ENCODE measurements at places on chromosomes 6 and 20.

DNA sequence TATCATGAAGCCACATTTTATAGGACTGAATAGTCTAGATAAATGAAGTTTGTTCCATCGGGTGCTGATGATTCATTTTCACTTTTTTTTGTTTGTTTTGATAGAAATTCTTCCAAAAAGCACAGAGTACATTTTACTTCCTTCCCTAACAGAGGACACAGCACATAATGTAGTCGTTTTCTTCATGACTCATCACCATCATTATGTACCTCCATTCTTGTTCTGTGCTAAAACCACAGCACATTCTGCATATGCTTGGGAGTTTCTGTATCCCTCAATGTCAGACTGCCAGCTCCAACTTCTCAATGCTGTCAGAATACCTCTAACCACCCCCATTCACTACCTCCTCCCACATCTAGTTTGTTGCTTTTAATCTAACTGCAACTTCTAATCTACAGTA, 1004.9 kb upstream of the ADGRB3 start:
- DNase-seq, result no peak

DNA sequence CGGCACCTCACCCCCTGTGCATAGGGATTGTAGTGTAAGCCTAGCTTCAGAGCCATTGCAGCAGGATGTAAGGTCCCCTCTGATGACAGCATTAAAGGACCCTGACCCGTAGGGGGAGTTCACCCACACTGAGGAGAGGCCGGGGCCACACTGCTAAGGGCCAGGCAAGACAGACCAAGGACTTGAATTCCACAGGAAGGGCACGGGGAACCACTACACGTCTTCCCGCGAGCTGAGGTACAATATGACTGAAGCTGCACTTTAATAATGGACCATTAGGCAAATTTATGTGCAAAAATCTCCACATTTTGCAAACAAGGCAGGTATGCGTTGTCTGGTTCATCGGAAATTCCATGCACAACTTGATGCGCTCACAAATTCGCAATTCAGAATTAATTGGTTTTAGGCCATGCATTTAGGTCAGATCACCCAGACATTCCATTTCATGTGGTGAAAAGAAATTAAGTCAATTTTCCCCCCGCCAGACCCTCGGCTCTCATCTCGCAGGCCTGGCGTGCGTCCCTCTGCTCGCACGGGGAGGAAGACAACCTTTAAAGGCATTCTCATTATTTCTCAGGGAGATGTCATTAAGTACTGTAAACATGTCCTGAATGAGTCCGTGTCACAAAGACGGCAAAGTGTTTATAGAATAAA, 111.8 kb downstream of the FOXA2 start:
- no peak for DNase-seq

DNA sequence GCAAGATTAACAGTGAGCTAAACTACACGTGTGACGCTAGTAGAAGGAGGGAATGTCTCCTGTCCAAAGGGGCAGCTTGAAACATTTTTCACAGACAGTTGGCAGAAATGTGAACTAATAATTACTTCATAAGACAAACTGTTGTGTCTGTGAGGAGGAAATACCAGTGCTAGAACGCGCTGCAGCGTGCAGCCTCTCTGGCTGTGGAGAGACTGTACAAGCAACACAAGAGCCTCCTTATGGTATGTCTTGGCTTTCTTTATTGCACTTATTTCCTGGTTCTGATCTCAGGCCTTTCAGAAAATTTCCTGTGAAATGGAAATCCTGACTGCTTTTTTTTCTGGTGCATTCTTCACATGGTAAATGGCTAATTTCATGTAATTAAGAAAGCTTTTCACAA, 25.3 kb upstream of the TIAM2 start:
- no peak for DNase-seq

GRCh38 chr6:42817907-42818306, 36.1 kb downstream of the BICRAL start:
- no peak for DNase-seq

DNA sequence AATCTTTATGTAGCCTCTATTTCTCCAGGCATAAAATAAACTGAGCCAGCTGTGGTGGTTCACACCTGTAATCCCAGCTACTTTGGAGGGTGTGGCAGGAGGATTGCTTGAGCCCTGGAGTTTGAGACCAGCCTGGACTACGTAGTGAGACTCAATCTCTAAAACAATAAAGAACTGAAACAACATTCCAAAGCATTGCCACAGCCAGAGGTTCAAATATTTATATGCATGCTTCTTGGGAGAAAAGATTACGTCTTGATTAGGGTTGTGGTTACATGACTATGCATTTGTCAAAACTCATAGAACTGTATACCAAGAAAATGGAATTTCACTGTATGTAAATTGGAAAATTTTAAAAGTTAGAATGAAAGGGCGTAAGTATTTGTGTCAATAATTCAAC, 27.7 kb upstream of the PAX1 start:
- DNase-seq, result no peak

DNA sequence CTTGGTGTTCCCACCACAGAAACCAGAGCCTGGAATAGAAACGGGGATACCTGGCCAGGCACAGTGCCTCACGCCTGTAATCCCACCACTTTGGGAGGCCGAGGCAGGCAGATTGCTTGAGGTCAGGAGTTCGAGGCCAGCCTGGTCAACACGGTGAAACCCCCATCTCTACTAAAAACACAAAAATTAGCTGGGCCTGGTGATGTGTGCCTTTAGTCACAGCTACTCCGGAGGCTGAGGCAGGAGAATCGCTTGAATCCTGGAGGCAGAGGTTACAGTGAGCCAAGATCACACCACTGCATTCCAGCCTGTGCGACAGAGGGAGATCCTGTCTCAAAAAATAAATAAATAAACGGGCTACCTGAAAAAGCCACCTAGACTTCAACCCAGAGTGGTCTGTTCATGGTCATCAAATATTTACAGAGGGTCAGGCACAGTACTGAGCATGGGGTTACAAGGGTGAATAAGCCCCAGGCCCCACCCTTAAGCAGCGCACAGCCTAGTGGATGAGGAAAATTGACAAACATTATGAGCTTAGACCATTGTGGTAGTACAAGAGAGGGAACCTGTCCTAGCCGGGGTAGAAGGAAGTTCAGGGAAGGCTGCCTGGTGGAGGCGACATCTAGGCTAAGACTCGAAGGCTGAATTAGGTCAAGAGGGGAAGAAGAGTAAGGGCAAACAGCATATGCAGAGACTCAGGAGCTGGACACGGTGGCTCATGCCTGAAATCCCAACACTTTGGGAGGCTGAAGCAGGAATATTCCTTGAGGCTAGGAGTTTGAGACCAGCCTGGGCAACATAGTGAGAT, 7.2 kb upstream of the PCIF1 start:
- no peak for DNase-seq

- no peak for DNase-seq
Observed at GRCh38 chr6:68701159-68701558, 66.1 kb downstream of the ADGRB3 start.

DNA sequence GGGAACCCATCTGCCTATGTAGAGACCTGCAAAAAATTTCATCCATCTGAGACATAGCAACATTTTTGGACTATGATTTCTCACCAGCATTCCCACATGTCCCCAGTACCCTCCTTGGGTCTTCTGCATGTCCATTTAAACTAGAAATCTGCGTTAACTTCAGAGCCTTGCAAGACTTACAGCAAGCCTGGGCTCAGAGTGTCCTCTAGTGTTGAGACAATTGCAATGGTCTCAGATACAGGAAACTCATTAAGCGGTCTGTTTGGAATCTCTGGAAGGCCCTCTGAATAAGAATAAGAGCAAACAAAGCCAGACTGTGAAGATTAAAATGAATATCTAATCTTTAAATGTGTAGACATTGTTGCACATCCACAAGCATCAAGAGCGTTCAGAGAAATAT, 20.5 kb upstream of the PI3 start:
- DNase-seq, result no peak

DNA sequence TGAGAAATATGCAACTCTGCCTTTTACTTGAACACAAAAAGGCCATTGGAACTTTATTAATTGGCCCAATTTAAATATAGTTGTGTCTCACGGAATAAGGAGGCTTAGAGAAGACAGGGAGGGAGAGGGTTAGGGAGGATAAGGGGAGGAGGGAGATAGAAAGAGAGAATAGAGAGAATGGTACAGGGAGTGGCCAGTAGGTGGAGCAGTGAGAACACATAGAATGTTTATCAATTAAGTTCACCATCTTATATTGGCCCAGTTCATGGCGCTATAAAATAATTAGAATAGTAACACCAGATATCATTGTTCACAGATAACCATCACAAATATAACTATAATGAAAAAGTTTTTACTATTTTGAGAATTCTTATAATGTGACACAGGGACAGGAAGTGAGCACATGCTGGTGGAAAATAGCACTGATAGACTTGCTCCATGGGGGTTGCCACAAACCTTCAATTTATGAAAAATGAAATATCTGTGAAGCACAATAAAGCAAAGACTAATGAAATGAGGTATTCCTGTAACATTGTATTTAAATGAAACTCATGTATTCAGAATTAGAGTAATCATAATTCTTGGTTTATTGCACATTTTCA, 374.1 kb upstream of the MANEA start:
- DNase-seq, result no peak

Measured in GOT3 (cell line).